CD4-positive, alpha-beta T cell treated with Interleukin-17A for 4 hours (primary cell): ENCODE measurements at places on chromosomes 12 and 14.

GRCh38 chr12:119665164-119665929 lies 2.6 kb upstream of the PRKAB1 start:
- DNase-seq, result no peak

DNA sequence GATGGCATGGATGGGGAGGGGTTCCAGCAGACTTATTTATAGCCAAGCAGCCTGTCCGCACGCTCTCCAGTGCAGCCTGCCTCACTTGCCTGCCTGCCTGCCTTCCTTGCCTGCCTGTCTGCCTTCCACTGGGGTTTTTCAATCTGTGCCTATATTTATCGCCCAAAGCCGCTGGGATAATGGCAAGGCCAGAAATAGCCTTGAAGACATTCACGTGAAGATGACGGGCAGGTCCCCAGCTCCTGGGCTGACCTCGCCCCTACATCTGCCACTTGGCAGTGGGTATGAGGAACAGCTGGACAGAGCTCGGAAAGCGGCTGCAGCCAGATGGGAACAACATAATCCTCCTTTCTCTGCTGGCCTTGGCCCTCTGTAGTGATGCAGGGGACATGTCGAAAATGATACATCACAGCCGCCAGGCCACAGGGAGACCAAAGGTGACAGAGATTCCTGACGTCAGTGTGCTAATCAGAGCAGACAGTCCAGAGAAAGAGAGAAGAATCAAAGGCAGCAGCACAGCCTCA lies 53.3 kb downstream of the PITPNM2 start:
- no peak for DNase-seq

DNA sequence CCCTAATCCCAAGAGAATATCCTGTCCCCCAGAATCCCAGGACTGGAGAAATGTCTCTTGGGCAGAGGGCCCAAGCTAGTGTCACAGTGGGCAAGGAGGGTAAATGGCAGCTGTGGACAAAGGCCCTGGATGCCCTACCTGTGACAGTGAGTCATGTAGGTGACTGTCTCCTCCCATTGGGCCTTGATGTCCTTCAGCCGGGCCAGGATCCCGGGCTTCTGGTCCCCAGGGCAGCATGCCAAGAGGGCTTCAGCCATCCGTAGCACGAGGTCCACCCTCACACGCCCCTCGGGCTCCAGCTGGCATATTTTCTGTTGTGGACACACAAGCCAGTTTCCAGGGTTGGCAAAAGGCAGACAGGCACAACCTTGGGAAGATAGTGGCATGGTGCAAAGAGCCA lies 48.8 kb downstream of the SYNE3 start:
- no peak for DNase-seq

- no peak for DNase-seq
Measured at GRCh38 chr12:120099738-120100137, 16.8 kb downstream of the RAB35 start.

DNA sequence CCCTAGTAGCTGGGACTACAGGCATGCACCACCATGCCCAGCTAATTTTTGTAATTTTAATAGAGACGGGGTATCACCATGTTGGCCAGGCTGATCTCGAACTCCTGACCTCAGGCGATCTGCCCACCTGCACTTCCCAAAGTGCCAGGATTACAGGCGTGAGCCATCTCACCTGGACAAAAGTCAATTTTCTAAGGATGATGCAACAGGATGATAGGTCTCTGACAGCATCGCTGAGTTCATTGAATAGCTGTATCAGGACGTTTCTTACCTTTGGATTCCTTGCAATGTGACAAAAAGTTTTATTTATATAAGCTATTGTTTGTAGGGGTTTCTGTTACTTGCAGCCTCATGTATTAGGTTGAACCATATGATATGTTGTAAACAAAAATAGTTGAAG lies 55.5 kb upstream of the PCED1B start:
- no peak for DNase-seq
